ENCODE measurements at places on chromosomes 6 and 20.
A peak's percentile ranks its signal among the peaks of the same experiment; 100 is the strongest.

GRCh38 chr6:122114717-122115116 lies 284.7 kb upstream of the HSF2 start:
- no peak for DNase-seq

GRCh38 chr6:107862383-107862782 lies 38.3 kb upstream of the SCML4 start:
- no peak for DNase-seq

DNA sequence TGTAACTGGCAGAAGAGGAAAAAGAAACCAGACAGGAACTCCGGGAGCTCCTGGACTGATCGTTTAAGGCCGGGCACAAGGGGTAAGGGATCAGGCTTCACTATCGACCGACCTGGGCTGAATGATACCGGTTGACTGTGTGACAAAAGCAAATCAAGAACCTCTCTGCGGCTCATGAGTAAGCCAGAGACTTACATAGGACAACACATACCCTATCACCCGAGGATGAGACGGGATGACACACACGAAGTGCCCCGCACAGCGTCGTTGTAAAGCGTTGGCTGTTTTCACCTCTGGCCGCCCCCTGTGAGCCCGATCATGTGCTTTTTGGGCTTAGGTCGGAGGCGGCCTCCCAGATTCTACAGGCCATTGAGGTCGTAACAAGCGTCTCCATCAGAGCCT lies 695 bp upstream of the TGIF2 start:
- DNase-seq = peak; percentile 58

GRCh38 chr20:13355941-13356486 lies 134.9 kb downstream of the ISM1 start:
- DNase-seq = no peak

DNA sequence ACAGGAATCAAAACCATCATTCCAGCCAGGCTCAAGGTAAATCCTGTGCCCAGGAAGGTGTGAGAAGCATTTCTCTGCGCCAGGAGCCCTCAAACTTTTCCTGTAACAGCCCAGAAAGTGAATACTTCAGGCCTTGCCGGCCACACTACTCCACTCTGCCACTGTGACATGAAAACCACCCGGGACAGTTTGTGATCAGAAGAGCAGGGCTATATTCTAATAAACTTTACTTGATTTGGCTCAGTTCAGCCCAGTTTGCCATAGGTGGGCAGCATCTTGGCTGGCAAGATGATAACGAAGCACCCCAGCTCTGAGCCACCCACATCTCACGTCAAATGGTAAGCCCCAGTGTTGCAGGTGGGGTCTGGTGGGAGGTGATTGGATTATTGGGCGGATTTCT lies 249.4 kb downstream of the DLL1 start:
- no peak for DNase-seq

DNA sequence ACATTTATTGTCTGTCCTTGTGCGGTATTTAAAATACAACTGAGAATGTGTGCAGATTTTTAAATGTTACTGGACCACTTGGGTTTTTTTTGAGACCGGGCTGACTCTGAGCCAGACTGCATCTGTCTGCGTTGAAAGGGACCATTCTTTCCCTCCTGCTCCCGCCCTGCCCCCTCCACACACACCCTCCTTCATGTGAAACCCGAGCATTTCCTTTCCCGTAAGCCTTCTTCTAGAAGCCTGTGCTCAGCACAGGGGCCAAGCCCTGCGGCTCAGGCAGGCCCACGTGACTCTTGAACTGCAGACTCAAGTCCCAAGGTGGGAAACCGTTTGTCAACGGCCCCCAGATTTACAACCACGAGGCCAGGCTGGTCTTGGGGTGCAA lies 82.7 kb upstream of the FOXC1 start:
- peak; percentile 56 for DNase-seq

- DNase-seq = no peak
These were observed 507.4 kb downstream of the MAFB start for GRCh38 chr20:40181676-40182075.

DNA sequence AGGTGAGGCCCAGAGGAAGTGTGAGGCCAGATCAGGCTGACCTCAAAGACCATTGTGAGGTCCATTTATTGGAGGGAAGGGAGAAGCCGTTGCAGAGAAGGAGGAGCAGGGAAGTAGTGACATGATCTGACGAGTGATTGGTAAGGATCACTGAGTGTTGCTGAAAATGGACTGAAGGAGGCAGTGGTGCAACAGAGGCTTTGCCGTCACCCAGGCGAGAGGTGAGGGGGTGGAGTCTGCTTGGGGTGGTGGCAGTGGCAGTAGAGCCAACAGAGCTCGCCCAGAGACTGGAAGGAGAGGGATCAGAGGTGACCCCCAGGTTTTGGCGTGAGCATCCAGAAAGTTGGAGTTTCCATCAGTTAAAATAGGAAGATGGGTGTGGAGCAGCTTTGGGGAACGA lies 67.9 kb upstream of the CLDN20 start:
- no peak for DNase-seq

GRCh38 chr6:48139818-48140614 lies 29.0 kb upstream of the PTCHD4 start:
- no peak for DNase-seq

Measured in activated CD4-positive, alpha-beta T cell treated with anti-CD3 and anti-CD28 coated beads, Interleukin-2, Interleukin-6, amounts not matched to agents 100 ng/mL and 50 ng/mL, durations not matched to agents 16 hours and 8 hours (primary cell).